Heart right ventricle (tissue), 16 donors: ENCODE measurements at places on chromosomes 11 and 22. TPM values are rescaled to one million over a fixed set of nuclear protein-coding genes. Genes with fewer than 3 reads are reported as not detected.

Gene OR10G7
- total RNA-seq = not detected

DNA sequence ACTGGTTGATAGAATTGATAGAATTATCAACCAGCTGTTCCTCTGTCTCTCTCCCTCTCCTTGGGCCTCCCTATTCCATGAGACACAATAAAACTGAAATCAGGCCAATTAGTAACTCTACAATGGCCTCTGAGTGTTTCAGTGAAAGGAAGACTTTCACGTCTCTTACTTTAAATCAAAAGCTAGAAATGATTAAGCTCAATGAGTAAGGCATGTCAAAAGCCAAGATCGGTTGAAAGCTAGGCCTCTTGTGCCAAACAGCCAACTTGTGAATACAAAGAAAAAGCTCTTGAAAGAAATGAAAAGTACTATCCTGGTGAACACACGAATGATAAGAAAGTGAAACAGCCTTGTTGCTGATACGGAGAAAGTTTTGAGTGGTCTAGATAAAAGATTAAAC is 16.6 kb downstream of the PIH1D2 start:
- DNase-seq = no peak

GRCh38 chr11:81072273-81072672 is 1631.4 kb upstream of the TENM4 start:
- DNase-seq = no peak

Gene LRRC10B
- total RNA-seq = 0.70 TPM

- DNase-seq = no peak
These were observed 27.8 kb upstream of the ACR start for GRCh38 chr22:50710221-50710620.

DNA sequence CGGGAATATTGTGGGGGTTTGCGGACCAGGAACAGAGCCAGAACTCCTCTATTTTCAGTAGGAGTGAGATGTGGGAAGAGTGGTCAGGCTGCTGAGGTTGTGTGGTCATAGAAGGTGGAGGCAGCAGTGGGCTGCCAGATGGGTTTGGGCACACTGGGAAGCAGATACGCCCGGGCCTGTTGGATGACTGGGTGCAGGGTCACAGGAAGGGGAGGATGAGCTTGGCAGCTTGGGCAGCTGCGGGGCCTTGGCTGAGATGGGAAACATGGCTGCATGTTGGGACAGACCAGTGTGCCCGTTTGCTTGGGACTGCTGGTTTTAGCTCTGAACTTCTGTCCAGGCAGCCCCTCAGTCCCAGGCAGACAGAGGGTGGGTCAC is 11.4 kb downstream of the SHANK3 start:
- no peak for DNase-seq

DNA sequence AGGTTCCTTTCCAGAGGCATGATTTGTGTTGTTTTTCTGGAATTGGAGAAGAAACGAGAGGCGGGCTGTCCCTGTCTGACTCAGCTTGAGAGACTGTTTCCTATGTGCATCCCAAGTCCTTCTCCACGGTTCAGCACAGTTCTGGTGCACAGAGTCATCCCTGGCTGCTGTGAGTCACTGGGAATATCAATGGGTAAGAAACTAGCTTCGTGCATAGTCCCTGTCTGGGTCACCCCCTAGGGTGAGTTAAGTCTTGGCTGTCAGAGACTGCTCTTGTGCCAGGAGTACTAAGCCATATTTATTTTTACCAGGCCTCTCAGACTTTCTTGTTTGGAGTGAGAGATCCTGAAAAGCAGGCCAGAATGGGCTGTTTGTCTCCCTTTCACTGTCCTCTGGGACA is 2.4 kb upstream of the LRP4 start:
- DNase-seq = no peak

Gene OR51B2
- total RNA-seq = not detected

Gene OR5T3
- total RNA-seq = not detected

Gene MCHR1
- total RNA-seq = 1.5 TPM

DNA sequence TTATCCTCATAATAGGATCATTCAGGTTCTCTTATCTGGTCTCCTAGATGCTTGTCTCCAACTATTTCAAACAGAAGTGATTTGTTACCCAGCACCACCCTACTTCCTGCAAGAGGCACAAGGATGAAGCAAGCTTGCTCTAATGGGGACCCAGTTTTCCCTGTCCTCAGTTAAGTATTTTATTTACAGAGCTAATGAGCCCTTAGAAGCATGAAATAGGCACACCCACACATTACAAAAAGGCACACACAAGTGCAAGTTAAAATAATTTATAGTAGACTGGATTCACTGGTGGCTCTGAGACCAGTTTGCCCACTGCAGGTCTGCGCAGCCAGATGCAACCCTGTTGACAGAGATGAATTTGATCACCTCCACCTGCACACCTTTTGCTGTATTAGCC is 167.5 kb downstream of the KIRREL3 start:
- no peak for DNase-seq

DNA sequence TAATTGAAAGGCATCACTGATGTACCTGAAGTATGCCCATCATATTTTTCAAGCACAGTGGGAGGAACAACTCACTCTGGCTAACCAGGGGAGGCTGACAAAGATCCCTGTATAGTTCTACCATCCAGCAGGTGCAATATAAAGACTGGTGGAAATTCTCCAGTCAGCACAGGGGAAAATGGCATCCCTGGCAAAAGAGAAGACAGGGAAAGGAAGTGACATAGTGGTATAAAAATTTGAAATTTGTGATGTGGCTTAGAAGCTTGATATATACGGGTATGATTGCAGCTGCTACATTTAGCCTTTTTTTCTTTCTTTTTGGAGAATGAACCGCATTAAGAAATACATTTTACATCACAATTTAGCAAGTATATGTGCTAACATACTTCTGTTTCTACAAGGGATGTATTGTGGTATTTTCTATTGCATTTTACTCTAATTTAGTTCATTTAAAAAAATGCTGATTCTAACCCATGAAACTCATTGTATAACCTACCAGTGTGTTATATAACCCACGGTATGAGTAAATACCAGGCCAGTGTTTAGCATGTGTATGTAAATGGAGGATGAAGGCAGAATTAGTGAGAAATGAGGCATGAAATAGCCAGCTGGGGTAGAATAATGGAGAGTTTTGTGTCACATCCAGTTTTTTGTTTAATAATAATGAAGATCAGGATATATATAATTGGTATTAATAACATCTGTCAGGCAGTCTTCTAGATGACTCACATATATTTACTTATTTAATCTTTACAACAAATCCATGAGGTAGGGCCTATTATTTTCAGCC is 186.1 kb downstream of the ARHGAP42 start:
- no peak for DNase-seq

GRCh38 chr11:117419482-117420142 is 92.0 kb downstream of the CEP164 start:
- no peak for DNase-seq

- no peak for DNase-seq
These were observed 358.2 kb downstream of the DDX10 start for GRCh38 chr11:109023036-109023435.

- DNase-seq = no peak
These were observed 3.3 kb upstream of the KCNJ11 start for GRCh38 chr11:17391493-17392355.

DNA sequence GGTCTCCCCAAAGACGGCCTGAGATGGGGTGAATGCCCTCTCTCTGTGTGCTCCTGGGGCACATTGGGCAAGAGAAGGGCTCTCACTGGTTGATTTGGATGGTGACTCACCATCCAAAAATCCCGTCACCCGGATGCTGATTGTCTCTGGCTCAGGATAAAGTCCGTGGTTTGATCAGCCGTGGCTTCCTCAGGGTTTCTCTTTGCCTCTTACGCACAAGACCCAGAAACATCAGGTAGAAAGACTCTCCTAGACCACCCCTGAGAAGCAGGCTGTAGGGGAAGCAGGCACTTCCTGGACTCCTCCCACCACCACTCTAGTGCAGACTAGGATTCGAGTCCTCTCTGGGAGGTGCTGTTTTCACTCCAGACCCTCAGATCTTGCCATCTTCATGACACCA is 176.1 kb upstream of the NCAM1 start:
- no peak for DNase-seq

DNA sequence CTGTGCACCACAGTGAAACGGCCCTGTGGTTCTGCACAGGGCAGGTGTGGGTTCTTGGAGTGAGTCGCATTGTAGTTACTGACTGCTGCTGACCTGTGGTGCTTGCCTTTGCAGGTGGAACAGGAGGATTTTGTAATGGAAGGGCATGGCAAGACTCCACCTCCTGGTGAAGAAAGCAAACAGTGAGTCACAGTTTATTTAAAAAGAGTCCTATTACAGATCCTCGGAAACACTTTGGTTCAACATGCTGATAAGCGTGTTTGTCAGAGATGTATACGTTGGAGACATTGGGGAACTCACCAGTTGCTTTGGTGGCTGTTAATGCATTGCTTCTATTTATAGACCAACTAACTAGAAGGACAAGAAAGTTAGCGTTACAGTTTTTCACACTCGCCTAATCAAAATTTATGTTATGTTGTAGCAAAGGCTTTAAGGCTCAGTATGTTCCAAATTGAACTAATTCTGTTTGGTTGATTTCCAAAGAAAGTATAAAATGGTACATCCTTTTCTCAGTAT is 21.7 kb upstream of the TNRC6B start:
- DNase-seq = no peak

- no peak for DNase-seq
These were observed 61.0 kb upstream of the BIRC3 start for GRCh38 chr11:102256251-102256650.

- no peak for DNase-seq
These were observed 4.5 kb downstream of the TLCD5 start for GRCh38 chr11:120329556-120329955.

Gene BCO2
- total RNA-seq = 83.4 TPM

DNA sequence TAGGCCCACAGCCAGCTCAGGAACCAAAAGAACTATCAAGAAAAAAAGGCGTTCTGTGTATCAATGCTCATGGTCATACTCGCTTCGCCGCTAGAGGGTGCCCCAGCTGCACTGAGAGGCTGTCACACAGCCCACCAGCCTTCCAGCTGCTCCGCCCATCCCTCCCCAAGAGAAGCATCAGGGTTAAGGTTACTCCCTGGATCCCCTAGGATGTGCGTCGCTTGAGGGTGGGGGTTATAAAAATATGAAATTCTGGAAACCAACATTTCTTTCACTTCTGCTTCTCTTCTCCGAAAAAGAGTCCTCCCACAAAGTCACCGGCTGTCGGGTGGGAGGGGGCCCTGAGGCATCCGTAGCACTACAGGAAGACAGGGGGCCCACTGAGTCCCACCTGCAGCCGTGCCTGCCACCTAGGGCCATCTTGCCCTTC is 1.7 kb downstream of the CBX6 start:
- DNase-seq = peak; percentile 92

Gene ADAMTS8
- 1.00 TPM for total RNA-seq

DNA sequence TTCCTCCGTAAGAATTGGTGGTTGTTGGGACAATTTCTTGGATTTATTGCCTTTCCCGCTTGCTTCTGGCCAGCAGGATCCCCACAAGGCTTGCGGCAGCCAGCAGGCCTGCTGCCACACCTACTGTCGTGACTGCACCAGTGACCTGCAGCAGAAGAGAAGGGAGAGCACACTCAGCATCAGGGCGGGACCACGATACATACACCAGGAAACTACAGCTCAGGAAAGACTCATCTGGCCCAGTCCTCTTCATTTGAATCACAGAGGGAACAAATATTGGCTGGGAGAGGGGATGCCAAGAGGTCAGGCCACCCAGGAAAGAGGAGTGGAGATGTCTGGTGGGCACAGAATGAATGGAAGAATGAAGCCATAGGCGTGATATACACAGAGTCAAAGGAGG is 10.3 kb downstream of the PLAAT2 start:
- no peak for DNase-seq

- no peak for DNase-seq
These were observed 191.0 kb upstream of the LARGE1 start for GRCh38 chr22:34111210-34111824.

Gene VSIG10L2
- total RNA-seq = not detected

DNA sequence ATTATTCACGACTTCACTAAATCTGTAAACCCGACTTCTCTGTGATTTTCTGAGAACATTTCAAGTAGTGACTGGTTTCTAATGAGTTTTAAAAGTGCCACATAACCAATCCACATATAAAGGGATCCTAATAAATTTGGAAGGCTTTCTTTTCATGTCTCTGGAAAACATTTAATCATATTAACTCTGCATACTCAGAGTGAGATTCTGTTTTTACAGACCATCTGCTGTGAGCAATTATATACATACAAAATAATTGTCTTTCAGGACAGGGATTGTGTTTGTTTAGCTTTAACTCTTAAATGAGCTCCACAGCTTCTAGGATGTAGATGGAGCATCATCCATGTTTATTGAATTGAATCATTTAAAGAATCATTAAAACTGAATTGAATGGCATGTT is 65.1 kb downstream of the PRMT3 start:
- no peak for DNase-seq

DNA sequence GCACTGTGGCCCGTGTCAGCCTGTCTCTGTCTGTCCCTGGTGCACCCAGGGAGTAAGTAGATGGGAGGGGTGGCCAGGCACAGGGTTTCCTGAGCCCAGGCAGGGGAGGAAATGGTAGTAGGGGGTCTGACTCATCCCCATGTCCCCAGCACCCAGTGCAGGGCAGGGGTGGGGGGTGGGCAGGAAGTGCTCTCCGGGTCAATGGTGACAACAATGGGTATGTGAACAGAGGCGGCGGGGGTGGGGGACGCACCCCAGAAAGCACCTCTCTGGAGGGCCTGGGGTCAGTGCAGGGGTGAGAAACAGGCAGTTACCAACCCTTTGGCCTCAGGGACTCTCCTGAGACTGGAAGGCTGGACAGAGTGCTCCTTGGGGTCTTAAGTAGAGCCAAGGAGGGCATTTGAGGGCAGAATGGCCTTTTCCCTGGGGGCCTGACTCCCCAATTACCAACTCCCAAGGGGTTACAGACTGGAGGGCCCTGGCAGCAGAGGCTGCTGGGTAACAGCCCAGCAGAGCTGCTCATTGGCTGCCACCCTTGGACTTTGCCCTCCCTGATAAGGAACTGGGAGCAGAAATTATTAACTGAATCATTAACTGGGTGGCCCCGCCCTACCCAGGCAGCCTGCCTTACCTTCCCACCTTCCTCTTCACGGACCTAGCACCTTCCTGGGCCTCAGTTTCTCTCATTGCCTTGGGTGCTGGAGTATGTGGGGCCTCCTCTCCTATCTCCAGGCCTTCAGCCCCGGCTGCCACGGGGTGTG is 4.2 kb downstream of the MYRF start:
- no peak for DNase-seq

DNA sequence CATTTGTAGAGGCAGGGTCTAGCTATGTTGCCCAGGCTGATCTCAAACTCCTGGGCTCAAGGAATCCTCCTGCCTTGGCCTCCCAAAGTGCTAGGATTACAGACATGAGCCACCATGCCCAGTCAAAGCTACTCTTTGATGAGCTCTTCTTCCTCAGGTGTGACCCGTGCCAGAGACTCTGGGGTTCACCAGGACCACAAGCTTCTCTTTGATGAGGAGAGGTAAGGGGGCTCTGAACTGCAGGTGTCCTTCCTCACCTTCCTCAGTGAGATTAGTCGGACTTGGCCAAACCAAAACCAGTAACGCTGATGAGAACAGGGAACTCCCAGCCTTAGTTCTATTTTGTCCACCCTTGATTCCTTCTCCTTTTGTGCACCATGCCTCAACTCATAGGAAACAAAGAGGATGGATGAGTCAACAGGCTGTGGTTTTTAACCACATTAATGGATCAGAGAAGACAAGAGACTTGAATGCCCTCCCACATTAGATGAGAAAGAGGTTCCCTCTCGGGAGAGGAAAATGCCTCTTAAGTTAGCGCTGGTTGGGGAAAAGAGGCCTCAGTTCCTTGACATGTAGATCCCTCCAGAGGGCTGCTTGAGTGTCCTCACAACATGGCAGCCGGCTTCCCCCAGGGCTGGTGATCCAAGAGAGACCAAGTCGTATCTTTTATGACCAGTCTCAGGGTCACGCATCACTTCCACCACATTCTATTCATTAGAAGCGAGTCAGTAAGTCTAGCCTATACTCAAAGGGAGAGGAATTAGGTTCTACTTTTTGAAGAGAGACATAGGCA is 25.7 kb upstream of the CTR9 start:
- DNase-seq = no peak
